ENCODE measurements at places on chromosomes 7 and 10. TPM values are rescaled to one million over a fixed set of nuclear protein-coding genes. Genes with fewer than 3 reads are reported as not detected.

ELMO1 gene
- total RNA-seq = 22.1 TPM

DNA sequence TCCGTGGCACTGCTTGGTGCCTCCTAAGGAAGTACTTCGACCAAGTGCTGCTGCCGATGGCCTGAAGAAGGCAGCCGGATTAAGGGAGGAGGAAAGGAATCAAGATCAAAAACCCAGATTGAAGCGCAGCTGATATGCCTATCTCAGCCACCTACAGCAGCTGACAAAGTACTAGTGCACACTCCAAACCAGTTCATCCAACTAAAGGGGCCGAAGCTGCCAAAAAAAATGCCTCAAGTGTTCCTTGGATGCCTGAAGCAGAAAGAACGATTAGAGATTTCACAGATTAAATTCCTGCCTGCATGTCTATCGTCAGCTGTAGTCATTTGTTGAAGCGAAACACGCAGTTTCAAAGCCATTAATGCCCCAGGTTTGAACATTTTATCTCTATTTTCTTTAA, 65.7 kb downstream of the TNRC18 start:
- no peak for ATAC-seq

CTAGE4 gene
- 1.7 TPM for total RNA-seq

IQUB gene
- total RNA-seq = 8.1 TPM

SPDYE5 gene
- total RNA-seq = not detected

ADCK2 gene
- total RNA-seq = 15.3 TPM

LRIT2 gene
- total RNA-seq = not detected

GRCh38 chr7:95718577-95719410, 53.6 kb upstream of the DYNC1I1 start:
- no peak for ATAC-seq

DNA sequence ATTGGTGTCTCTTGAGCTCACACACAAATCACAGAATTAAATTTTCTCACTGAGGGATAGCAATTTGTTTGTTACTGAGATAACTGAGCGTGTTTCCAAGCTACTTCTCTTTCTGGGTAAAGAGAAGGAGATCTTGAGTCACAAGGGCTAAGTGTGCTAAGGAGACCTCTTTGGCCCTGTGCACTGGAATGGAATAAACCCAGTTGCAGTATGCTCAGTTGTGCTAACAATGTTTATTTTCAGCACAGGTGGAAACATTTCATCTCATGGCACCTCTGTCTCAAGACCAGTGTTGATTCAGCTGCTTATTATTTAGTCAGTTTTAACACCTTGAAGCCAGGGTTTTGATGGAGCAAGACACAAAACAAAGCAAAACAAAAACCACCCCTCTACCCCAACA, 22.5 kb upstream of the UBE2H start:
- ATAC-seq = no peak

CPVL gene
- 7.0 TPM for total RNA-seq

- peak; percentile 86 for ATAC-seq
Observed at GRCh38 chr7:96236198-96237039, 85.5 kb downstream of the SLC25A13 start.

GRCh38 chr10:55212051-55212450, 411.0 kb upstream of the PCDH15 start:
- ATAC-seq = no peak

- no peak for ATAC-seq
Observed at GRCh38 chr10:61411706-61412105, 41.5 kb downstream of the TMEM26 start.

DNA sequence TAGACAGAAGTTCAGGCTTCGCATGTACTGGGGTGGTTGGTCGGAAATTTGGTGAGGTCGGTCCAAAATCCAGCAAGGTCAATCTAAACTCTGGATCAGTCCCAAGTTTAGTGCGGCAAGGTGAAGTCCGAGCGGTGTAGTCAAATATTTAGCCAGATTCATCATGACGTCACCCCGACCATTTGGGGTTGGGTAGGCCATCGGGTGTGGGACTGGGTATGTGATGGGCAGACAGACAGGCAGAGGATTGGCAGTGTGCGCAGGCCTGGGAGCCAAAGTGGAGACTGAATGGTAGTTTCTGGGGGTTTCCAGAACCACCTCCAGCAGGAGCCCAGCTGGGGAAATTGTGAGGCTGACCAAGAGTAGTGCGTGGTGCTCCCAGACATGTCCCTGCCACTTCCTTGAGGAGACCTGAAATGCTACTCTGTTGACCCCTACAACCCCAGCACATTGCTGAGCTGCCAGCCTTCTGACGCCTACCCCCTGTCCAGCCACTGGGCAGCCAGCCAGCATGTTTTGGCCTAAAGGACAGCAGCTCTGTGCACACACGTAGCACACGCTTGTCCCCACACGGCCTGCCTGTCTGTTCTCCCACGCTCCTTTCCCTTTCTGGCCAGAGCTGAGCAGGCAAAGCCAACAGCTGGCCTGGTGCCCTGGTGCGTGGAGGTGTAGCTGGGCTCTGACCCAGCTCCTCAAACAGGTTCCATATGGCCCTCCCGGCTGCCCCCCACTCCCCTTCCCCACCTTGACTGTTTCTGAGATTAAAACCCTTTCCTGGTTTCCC, 55.9 kb downstream of the FAM241B start:
- no peak for ATAC-seq

GRCh38 chr10:26950934-26951333, 90.2 kb upstream of the ABI1 start:
- ATAC-seq = no peak

CDHR1 gene
- total RNA-seq = 0.10 TPM

DNA sequence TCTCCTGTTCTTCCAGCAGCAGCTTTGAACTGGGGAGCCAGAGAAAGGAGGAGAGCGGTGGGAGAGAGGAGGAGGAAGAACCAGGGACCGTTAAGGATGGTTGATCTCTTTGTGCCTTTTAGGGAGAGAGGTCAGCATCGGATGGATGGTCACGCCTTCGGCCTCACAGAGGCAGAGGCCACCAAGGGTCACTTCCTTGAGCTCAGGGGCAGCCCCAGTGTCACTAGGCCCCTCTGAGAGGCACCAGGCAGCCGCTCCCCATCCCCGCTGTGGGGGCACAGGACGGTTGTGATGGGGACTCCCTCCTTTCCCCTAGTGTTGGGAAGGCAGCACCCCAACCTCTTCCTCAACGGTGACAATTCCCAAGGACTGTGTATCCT, 121.4 kb downstream of the DNAJB6 start:
- no peak for ATAC-seq

DNA sequence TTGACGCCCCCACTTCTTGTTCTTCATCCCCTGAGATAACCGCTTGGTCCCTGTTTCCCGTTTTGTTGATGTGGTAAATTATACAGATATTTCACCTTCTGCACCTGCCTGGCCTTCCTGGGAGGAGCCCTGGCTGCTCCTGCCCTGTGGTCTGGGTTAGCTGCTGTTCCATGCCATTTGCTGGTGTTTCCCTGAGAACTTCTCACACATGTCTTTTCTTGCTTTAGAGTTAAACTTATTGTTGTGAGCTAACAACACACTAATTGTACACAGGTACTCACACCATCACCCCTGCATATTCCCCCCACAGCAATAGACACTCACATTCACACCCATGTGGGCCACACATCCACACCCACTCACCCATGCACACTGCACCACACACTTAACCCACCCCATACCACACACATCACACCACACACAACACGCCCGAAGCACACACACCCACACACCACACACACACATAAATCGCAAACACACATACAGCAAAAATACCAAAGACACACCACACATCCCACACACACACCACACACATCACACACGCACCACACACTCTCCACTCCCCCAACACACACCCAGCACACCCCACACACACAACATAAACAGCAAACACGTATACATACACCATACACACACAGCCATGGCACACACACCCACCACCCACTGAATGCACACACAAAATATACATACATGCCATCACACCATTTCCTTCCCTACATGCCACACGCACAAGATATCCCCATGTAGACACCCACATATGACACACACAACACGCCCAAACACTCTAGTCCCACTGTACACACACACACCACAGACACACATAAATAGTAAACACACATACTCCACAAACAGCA, 19.4 kb upstream of the ANTXRL start:
- no peak for ATAC-seq

GRCh38 chr7:71511361-71511807, 379.4 kb downstream of the GALNT17 start:
- ATAC-seq = no peak

- no peak for ATAC-seq
Observed at GRCh38 chr7:84009051-84009450, 185.5 kb downstream of the SEMA3A start.

NEUROD6 gene
- not detected for total RNA-seq

GRCh38 chr10:111650088-111650487, 533.5 kb downstream of the GPAM start:
- ATAC-seq = no peak

DNA sequence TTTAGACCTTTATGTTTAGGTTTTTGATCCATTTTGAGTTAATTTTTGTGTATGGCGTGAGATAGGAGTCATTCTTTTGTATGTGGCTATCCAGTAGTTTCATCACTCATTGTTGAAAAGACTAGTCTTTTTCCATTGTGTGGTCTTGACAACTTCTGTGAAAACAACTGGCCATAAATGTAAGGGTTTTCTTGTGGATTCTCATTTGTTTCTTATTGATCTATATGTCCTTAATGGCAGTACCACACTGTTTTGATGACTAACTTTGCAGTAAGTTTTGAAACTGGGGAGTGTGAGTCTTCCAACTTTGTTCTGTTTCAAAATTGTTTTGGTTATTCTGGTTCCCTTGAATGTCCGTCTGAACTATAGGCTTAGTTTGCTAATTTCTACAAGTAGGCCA, 16.3 kb downstream of the SEPTIN7 start:
- ATAC-seq = no peak

ASB10 gene
- total RNA-seq = not detected

EVX1 gene
- total RNA-seq = not detected

CALHM1 gene
- total RNA-seq = not detected

GRCh38 chr7:28551331-28551730, 139.0 kb downstream of the CREB5 start:
- ATAC-seq = peak; percentile 43

GRCh38 chr7:101688183-101688831, 59.2 kb upstream of the MYL10 start:
- peak; percentile 87 for ATAC-seq

DNA sequence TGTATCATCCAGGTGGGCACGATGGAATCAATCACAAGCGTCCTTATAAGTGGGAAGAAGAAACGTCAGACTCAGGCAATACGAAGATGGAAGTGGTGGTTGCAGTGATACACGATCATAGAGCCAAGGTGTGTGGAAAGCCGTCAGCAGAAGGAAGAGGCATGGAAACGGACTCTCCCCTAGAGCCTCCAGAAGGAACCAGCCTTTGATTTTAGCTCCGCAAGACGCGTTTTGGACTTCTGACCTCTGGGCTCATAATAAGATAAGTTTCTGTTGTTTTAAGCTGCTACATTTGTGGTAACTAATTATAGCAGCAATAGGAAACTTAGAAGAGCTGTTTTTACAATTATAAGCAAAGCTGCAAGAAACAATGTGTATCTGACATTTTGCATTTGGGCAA, 14.8 kb downstream of the FANK1 start:
- no peak for ATAC-seq

DTX2 gene
- 15.4 TPM for total RNA-seq

GRCh38 chr7:98619450-98620321, 2.6 kb downstream of the NPTX2 start:
- no peak for ATAC-seq

DMTF1 gene
- 73.9 TPM for total RNA-seq

DNA sequence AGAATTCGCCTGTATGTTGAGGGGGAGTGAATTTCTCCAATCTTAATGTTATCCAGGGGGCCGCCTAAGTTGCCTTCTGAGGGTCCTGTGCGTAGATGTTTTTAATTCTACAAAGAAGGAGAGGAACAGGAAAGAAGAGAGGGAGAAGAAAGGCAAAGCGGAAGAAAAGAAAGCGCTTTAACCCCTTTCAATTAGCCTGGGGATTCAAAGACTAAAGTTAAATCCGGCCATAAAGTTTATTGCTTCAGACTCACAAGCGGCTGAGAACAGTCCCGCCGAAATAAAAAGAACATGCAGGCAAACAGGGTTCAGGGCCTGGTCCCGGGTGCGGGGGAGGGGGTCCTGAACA, 4.5 kb downstream of the HOXA5 start:
- ATAC-seq = no peak

NPVF gene
- total RNA-seq = not detected

- ATAC-seq = no peak
Observed at GRCh38 chr10:121983852-121984251, 5.1 kb upstream of the TACC2 start.

- ATAC-seq = no peak
Observed at GRCh38 chr10:91127341-91128082, 93.0 kb upstream of the PCGF5 start.

GRCh38 chr10:71396084-71396710, 523 bp upstream of the CDH23 start:
- peak; percentile 84 for ATAC-seq

GRCh38 chr7:130708766-130709165, 22.4 kb upstream of the TSGA13 start:
- ATAC-seq = no peak

- no peak for ATAC-seq
Observed at GRCh38 chr7:28999895-29000716, 42.0 kb upstream of the TRIL start.

DNA sequence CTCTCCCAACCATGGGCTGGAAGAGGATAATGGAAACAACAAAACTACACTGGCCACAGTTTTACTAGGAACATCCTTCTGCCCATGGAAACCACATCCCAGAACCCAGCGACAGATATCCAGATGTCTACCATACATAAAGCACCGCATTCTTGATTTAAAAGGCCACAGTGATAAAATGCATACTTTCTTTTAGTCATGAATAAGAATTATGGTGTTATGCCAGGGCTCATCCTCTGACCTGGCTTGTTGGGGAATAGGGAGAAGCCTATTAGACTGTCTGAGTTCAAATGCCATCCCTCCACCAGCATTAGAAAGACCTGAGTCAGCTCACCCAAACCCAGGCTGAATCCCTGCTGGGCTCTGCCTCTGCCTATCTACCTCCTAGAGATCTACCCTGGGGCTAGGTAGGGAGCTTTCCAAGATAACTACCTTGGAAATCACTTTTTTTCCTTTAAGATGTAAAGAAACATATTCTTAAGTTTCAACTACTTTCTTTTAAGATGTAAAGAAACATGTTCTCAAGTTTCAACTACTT, 5.2 kb downstream of the ABCA13 start:
- ATAC-seq = no peak

DNA sequence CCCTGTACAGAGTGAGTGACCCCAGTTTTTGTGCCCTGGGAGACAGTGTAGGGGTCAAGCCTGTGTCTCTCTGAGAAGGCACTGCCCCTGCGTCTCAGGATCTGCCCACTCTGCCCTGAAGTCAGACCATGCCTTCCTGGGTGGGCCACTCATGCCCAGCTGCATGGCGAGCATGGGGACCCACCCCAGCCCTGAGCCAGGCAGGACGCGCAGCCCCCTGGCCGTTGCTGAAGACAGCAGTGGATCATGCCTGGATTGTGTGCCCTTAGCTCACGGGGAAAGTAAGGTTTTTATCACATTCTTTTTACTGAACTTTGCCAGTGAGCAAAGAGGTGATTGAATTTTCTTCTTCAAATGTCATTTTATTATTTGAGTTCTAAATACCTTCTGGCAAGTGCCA, 66.2 kb downstream of the WDR37 start:
- ATAC-seq = no peak

OPN1SW gene
- not detected for total RNA-seq

- ATAC-seq = no peak
Observed at GRCh38 chr7:30391806-30392205, 86.8 kb downstream of the NOD1 start.
